NK-92 treated with Interleukin-12 subunit alpha and Interleukin-12 subunit beta, amount 100 ng/mL, for 24 hours (cell line): ENCODE measurements at places on chromosomes 16 and 17.
A peak's percentile ranks its signal among the peaks of the same experiment; 100 is the strongest.

DNA sequence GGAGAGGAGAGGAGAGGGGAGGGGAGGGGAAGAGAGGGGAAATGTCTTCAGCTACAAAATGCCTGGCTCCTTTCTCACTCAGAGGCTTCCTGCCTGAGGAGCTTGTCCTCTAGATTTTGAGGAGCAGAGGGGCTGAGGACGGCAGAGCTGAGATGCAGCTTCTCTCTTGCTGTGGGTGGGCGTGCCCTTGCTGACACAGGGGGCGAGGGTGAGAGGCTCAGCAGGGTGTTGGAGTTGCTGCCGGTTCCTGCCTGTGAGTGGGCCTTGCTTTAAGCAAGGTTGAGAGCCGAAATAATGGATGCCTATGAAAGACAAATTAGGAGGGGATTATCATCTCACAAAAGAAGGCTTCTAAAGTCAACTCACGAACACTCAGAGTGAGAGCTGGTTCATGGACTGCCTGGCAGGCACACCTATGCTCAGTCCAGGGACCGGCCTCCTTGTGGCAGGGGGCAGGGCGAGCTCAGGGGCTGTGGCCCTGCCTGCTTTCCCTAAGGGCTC, 215.6 kb downstream of the MSI2 start:
- no peak for DNase-seq

GRCh38 chr17:57404795-57405490, 148.6 kb downstream of the MSI2 start:
- no peak for DNase-seq

DNA sequence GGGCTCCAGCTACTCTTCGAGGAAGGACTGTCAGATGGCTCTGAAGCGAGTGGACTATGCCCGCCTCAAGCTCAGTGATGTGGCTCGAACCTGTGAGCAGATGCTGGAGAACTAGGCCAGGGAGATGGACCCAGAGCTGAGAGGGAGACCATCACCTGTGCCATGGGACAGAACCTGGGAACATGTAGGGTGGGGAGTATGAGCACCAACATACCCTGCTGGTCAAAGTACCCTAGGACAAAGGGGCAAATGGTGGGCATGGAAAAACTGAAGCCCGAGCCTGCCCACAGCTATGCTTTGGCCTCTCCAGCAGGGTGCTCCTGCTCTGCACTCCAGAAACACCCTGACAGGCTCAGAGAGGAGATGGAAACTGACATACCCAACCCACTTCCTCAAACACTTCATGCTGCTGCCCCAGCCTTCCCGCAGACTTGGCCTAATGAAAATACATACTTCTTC, 1.9 kb downstream of the MED11 start:
- DNase-seq, result no peak

DNA sequence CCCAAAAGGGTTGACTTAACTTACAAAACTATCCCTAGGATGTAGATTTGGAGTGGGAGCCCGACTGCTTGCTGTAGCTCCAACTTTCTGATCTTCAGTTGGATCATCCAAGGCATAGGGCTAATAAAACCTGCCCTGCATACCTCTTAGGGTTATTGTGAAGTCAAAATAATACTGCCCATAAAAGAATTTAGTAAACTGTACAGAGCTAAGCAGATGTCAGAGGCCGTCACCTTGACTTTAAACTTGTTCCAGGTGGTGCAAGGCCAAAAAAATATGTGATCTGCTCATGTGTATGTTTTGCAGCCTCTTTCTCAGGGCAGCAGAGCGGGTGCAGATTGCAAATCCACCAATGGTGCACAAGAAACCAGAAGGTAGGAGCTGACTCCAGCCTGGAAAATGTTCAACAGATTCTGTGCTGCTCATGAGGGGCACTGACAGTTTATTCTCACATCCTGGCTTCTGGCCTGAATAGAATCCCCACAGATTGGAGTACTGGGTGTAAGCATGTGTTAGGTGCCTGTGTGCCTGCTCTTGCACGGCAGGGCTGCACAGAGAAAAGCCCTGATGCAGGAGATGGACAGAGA, 180.7 kb downstream of the MAP2K4 start:
- no peak for DNase-seq

DNA sequence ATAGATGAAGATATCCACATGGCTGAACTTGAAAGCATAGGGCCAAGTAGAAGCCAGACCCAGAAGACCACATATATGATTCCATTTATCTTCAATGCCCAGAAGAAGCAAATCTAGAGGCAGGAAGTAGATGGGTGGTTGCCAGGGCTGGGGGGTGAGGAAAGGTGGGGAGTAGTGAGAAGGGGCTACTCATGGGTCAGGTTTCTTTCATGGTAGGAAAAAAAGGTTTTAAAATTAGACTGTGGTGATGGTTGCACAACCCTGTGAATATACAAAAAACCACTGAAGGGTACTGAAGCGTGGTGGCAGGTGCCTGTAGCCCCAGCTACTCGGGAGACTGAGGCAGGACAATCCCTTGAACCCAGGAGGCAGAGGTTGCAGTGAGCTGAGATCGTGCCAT, 5.4 kb downstream of the CD2BP2 start:
- DNase-seq, result peak; percentile 54

- no peak for DNase-seq
Measured at GRCh38 chr17:16314189-16314588, 39.1 kb downstream of the CENPV start.

- no peak for DNase-seq
Measured at GRCh38 chr16:49513040-49513439, 139.4 kb downstream of the C16orf78 start.

DNA sequence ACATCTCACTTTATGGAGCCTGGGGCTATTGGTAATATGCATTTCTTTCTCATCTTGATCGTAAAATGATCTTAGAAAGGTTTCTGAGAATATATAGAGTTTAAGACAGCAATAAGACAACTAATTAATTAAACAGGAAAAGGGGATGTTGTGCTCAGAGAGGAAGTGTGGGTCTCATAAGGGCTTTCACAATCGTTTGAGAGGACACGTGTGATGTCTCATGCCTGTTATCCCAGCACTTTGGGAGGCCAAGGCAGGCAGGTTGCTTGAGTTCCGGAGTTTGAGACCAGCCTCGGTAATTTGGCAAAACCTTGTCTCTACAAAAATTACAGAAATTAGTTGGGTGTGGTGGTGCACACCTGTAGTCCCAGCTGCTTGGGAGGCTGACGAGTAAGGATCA, 295.6 kb downstream of the WWOX start:
- DNase-seq, result no peak

DNA sequence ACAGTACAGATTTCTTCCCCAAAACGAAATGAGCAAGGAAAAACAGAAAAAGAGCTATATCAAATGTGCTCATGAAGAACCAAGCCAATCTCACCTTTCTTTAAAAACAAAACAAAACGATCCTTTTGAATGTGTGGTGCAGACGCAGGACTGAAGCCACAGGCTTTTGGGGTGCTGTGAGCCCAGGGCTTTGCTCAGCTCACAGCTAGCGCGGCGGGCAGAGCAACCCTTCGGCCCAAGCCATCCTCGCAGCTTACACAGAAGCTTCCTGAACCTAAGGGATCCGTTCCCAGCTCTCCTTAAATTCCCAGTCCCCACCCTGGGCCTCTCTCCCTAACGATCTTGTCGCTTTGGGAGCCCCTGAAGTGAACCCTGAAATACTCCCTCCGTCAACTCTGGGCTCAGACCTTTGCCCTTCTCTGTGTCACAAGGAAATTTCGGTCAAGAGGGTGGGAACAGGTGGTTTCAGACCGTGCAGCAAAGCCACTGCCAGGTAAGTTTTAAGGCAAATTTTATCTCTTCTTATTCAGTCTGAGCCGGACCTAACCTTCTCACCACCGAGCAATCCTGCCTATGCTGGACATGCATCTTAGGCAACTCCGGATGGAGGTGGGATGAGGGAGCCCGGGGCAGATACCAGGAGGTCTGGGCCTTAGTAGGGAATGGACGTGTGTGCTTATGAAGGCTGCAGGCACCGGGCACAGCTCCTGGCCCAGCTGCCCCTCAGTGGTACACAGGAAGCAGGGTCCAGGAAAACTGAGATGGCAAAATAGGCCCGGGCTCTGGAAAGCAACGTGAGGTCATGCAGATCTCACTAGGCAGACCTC, 52.0 kb downstream of the COTL1 start:
- DNase-seq, result no peak

DNA sequence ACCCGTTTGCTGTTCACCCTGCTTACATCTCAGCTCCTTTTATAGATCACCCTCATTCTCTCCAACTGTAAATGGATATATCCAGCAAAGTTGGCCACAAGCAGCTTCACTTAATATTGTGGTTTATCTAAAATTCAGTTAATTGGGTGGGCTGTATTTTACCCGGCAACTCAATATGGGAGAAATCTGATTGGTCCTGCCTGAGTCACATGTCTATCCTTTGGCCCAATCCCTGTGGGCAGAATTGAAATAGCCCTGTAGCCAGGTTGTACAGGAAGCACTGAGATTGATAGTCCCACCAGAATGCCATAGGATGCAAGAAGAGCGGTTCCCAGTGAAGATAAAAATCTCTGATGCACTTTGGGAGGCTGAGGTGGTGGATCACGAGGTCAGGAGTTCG, 73.2 kb downstream of the AIPL1 start:
- DNase-seq, result no peak

DNA sequence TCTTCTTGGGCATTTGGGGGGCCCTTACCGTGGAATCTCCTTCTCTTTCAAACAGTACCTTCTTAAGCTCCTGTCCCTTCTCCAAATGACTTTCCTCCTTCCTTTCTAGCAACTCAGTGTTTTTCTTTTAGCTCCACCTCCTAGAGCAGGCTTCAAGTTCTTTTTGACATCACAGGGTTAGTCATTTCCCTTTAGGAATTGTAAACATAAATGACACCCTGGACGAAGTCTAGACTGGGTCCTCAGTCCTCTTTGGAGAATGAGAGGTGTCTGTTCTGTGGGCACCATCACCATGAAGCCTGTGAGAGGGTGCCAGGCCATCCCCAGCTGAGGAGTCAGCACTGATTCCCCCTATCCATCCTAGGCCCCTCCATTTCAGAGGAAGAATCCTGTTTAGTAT, 94.7 kb downstream of the SALL1 start:
- DNase-seq, result no peak
